Activated CD4-positive, alpha-beta T cell treated with anti-CD3 and anti-CD28 coated beads for 48 hours (primary cell): ENCODE measurements at places on chromosomes 16 and 17.

- DNase-seq, result no peak
Observed at GRCh38 chr16:30399435-30400186, 4.4 kb downstream of the ZNF48 start.

- DNase-seq, result no peak
Observed at GRCh38 chr17:7133916-7134315, 19.3 kb upstream of the ASGR2 start.

DNA sequence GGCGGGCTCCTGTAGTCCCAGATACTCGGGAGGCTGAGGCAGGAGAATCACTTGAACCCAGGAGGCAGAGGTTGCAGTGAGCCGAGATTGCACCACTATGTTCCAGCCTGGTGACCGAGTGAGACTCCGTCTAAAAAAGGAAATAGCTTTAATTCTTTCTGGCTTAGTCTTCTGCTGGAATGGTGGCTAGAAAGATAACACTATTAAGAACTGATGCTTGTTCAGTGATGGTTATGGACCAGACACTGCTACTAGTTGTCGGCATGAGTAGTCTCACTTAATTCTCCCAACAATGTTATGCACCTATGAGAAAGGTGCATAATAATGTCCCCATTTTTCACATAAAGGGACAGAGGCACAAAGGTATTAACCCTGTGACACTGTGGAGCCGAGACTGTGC, 188.7 kb downstream of the HS3ST3A1 start:
- DNase-seq, result no peak

DNA sequence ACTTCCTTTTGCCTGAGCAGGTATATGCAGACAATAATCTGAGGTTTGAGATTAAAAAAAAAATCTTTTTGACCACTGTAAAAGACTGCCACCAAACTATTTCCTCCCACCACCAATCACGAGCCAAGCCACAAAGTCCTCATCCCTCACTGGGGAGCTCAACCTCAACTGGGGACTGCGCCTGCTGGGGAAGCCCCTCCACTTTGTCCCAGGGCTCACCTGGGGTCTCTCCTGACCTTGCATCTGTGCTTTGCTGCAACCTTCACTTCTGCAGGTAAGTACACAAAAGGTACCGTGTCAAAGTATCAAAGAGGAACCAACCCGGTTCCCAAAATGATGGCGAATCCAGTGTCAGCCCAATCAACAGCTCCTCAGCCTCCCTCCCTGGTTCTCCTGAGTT, 35.5 kb downstream of the TLE7 start:
- DNase-seq, result no peak

- DNase-seq, result no peak
Observed at GRCh38 chr17:70882504-70882903, 713.2 kb downstream of the KCNJ2 start.

DNA sequence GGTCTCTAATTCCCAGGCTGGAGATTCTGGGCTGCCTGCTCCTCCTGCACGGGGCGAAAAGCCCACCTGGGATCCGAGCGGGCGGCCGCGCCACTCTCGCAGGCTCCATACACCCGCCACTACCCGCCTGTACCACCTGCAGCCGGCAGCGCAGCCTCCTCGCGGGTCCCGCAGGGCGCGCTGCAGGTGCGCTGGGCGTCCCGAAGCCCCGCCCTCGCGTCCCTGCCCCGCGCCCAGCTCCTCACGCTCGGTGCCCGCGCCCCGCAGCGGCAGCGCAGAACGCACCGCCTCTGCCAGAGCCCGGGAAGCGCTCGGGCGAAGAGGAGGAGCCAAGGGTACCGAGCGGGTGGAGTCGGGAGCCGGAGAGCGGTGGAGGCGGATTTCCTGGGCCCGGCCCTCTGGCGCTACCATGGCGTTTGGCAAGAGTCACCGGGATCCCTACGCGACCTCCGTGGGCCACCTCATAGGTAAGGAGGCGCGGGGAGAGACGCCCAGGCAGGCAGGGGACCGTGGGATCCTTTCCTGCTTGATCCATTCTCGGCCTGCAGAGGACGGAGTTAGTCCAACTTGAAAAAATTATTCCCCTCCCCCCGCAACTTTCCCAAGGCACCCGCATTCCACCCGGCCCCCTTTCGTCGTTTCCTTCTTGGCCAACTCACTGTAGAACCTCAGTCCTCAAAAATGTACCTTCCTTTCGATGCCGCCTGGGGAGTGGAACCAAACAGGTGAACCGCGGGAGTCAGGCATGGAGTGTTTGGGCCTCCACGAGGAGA, at the start of gene TOM1L1:
Gene TOM1L1, plus strand, starts transcription at position 396 of the 773 bp plus-strand sequence. Its CDS starts 14 bp downstream, at position 410.
- DNase-seq, result peak; percentile 50

DNA sequence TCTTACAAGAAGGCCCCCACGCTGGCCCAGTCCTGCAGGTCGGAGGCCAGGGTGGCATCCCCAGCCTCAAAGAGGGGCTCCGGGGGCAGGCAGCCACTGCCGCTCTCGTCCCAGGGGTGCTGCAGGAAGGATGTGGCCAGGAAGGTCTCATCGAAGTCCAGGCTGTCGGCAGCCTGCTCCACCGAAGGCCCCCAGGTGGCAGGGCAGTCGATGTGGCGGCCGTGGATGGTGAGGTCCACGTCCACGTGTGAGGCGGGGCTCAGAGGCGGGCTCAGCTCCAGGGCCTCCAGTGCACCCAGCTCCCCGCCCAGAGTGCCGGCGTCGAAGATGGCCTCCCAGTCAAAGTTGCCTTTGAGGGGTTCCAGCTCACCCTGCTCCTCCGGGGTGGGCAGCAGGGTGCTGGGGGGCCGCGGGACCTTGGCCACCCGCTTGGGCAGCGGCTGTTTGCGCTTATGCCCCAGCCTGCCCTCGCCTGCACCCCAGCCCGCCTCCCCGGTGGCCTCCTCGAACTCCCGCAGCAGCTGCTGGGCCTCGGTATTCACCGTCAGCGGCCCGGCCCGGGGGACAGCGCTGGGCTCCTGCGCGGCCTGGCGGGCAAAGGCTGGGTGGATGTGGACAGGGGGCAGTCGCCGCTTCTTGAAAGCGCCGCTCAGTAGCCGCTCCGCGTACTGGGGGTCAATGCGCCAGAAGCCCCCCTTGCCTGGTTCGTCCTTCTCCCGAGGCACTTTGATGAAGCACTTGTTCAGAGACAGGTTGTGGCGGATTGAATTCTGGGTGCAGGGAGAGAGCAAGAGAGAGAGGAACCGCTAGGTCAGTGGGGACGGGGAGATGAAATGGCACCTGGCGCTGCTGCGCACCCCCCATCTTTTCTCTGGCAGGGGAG, 3.5 kb downstream of the FOXJ1 start:
- DNase-seq, result no peak

DNA sequence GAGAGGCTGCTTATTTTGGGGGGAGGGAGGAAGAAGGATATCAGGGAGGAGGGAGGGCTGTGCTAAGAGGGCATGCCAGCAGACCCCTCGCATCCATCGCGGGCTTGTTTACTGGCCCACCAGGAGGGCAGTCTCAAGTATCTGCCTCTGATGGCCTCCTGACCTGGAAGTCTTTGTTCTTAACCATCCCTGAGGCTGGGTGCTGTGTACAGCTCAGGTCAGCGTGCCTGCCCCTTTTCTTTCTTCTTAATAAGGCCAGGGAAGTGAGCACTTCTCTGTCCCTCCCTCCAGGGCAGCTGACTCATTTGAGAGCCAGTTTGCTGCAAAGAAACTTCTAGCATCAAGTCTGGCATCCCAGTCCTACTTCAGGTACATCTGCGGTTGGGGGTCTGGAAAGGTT, 157.0 kb downstream of the CCDC182 start:
- no peak for DNase-seq

GRCh38 chr17:17075125-17075781, 33.0 kb downstream of the MPRIP start:
- DNase-seq, result no peak

GRCh38 chr16:8646326-8647053, 25.0 kb downstream of the METTL22 start:
- no peak for DNase-seq

GRCh38 chr16:85424260-85425073, 188.7 kb upstream of the GSE1 start:
- no peak for DNase-seq

- peak; percentile 29 for DNase-seq
Observed at GRCh38 chr17:80649200-80649644, 104.6 kb downstream of the RPTOR start.

DNA sequence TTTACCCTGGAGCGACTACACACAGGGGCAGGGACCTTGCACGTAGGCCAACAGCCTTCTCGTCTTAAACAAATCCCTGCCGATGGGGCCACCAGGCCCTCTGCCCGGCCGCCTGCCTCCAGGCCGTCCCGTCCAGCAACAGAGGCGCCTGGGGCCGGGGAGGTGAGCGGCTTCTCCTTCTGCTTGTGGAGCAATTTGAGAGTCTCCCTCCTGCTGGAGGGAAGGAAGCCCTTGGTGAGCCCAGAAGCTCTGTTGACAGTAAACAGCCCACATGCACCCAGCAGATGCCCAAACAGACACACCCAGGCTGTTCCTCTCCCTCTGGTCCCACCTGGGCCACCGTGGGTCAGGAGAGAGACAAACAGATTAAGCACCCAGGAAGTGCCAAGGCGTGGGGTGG, 8.1 kb downstream of the SLC43A2 start:
- no peak for DNase-seq

GRCh38 chr16:87747626-87748414, 18.0 kb downstream of the KLHDC4 start:
- DNase-seq, result no peak

DNA sequence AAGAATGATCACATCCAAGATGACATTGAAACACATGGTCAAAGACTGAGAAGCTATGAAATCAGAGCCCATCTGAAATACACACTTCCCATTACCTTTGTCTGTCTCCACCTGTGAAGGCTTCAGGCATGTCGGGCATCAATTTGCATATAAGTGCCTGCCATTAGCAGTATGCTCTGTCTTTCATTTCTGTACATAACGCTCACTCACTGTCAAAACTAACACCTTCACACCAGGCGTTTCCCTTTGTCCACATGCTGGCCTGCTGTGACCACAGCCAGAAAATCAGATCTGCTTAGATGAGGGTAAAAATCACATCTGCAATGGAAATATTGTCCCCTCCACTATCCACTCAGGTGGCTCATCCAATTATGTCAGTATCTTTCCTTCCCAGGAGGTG, 524.8 kb downstream of the TOX3 start:
- no peak for DNase-seq

GRCh38 chr17:10200016-10200415, 1.6 kb upstream of the GAS7 start:
- no peak for DNase-seq

GRCh38 chr16:76946879-76947278, 244.1 kb upstream of the MON1B start:
- no peak for DNase-seq
